ENCODE measurements at places on chromosomes 11 and 22. TPM values are rescaled to one million over a fixed set of nuclear protein-coding genes. Genes with fewer than 3 reads are reported as not detected.

- H3K4me3 ChIP-seq = no peak overlapping the region
- H3K36me3 ChIP-seq = peaks cover 8% of the 10 kb centered on the region
- no peaks in the 10 kb centered on the region for H3K4me1 ChIP-seq
- H3K27ac ChIP-seq = no peak overlapping the region
- DNase-seq = no peak
- no peaks in the 10 kb centered on the region for H3K27me3 ChIP-seq
Measured at GRCh38 chr22:44116755-44117684, 63.7 kb upstream of the PARVG start.

- H3K27me3 ChIP-seq = peaks cover 2% of the 10 kb centered on the region
- no peaks in the 10 kb centered on the region for H3K36me3 ChIP-seq
- H3K27ac ChIP-seq = no peak overlapping the region
- H3K4me1 ChIP-seq = peaks cover 3% of the 10 kb centered on the region
- no peak for DNase-seq
Measured at GRCh38 chr11:11074686-11075335, 217.0 kb upstream of the ZBED5 start.

- H3K4me1 ChIP-seq = no peaks in the 10 kb centered on the region
- H3K4me3 ChIP-seq = no peak overlapping the region
- no peaks in the 10 kb centered on the region for H3K27me3 ChIP-seq
- DNase-seq = no peak
- H3K27ac ChIP-seq = no peak overlapping the region
- no peaks in the 10 kb centered on the region for H3K36me3 ChIP-seq
Measured at GRCh38 chr22:48507171-48507570, 1320.5 kb downstream of the BRD1 start.

DNA sequence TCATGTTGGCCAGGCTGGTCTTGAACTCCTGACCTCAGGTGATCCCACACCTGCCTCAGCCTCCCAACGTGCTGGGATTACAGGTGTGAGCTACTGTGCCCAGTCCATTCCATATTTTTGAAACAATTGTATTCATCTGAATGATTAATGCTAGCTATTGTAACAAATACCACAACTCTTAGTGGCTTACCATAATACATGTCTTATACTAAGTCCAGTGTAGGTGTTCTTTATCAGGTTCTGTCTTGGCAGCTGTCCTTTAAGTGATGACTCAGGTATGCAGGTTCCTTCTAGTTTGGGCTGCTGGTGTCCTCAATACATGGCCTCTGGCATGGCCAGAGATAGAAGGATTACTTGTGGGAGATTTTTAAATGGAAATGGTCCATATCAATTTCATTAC lies 39.0 kb downstream of the UVRAG start:
- H3K36me3 ChIP-seq = peaks cover 6% of the 10 kb centered on the region
- no peaks in the 10 kb centered on the region for H3K27me3 ChIP-seq
- H3K4me3 ChIP-seq = no peak overlapping the region
- DNase-seq = no peak
- peaks cover 7% of the 10 kb centered on the region for H3K4me1 ChIP-seq
- no peak overlapping the region for H3K27ac ChIP-seq

GRCh38 chr11:106854429-106854828 lies 163.8 kb downstream of the GUCY1A2 start:
- no peaks in the 10 kb centered on the region for H3K4me1 ChIP-seq
- no peak overlapping the region for H3K27ac ChIP-seq
- no peak overlapping the region for H3K4me3 ChIP-seq
- H3K27me3 ChIP-seq = no peaks in the 10 kb centered on the region

GRCh38 chr22:42331014-42331413 lies 60.6 kb upstream of the TCF20 start:
- no peaks in the 10 kb centered on the region for H3K36me3 ChIP-seq
- H3K27me3 ChIP-seq = no peaks in the 10 kb centered on the region
- DNase-seq = no peak
- no peak overlapping the region for H3K27ac ChIP-seq
- no peak overlapping the region for H3K4me3 ChIP-seq

GRCh38 chr11:1548221-1549070 lies 23.6 kb downstream of the DUSP8 start:
- peaks cover 3% of the 10 kb centered on the region for H3K4me1 ChIP-seq
- peaks cover 34% of the 10 kb centered on the region for H3K27me3 ChIP-seq
- DNase-seq = no peak
- H3K4me3 ChIP-seq = no peak overlapping the region
- H3K27ac ChIP-seq = no peak overlapping the region

- no peak for DNase-seq
- H3K27me3 ChIP-seq = peaks cover 49% of the 10 kb centered on the region
- H3K4me1 ChIP-seq = peaks cover 14% of the 10 kb centered on the region
Measured at GRCh38 chr11:8017894-8018483, 30.9 kb downstream of the EIF3F start.

- H3K27me3 ChIP-seq = no peaks in the 10 kb centered on the region
- H3K36me3 ChIP-seq = peaks cover 47% of the 10 kb centered on the region
- peaks cover 16% of the 10 kb centered on the region for H3K4me1 ChIP-seq
- DNase-seq = no peak
Measured at GRCh38 chr22:28750471-28750881, 8.6 kb downstream of the HSCB start.

The TMEM132A gene
- not detected for total RNA-seq

DNA sequence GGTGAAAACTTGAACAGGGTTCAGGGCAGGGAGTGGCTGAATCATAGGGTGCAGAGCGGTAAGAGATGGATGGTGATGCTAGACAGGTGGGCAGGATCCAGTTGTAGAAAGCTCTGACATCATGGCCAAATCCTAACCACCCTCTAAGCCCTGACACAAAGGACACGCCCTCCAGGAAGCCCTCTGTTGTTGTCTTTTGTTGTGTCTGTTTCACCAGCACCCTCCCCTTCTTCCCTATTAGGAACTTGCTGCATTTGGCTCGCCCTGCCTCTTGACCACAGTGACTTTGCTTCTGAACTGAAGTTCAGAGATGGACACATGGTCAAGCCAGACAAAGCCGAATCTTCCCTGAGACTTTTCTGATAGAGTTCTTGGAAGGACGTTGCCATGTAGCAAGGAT lies 14.2 kb upstream of the APOL6 start:
- peaks cover 6% of the 10 kb centered on the region for H3K27me3 ChIP-seq
- peaks cover 36% of the 10 kb centered on the region for H3K4me1 ChIP-seq
- DNase-seq = no peak
- H3K27ac ChIP-seq = no peak overlapping the region
- no peaks in the 10 kb centered on the region for H3K36me3 ChIP-seq

The RFPL2 gene
- 2.8 TPM for total RNA-seq

DNA sequence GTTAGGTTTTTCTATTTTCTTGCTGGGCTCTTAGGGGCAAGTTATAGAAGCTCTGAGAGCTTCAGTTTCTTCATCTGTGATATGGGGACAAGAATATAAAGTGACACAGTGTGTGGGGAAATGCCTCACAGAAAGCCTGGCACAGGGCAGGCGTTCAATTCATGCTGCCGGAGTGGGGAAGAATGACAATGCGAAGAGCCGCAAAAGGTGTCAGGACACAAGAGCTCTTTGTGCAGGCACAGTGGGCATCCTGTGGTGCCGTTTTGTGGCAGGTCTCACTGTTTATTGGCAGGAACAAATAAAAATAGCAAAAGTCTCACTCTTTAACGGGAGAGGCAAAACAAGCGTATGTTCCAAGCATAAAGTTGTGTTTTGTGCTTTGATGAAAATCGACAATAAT lies 112.1 kb downstream of the TIMP3 start:
- no peaks in the 10 kb centered on the region for H3K36me3 ChIP-seq
- H3K27ac ChIP-seq = no peak overlapping the region
- no peak for DNase-seq
- H3K4me3 ChIP-seq = no peak overlapping the region

GRCh38 chr11:64000026-64000739 lies 13.9 kb downstream of the OTUB1 start:
- peaks cover 17% of the 10 kb centered on the region for H3K36me3 ChIP-seq
- peaks cover 2% of the 10 kb centered on the region for H3K27me3 ChIP-seq
- DNase-seq = peak; percentile 79
- H3K4me3 ChIP-seq = no peak overlapping the region
- peaks cover 11% of the 10 kb centered on the region for H3K4me1 ChIP-seq

DNA sequence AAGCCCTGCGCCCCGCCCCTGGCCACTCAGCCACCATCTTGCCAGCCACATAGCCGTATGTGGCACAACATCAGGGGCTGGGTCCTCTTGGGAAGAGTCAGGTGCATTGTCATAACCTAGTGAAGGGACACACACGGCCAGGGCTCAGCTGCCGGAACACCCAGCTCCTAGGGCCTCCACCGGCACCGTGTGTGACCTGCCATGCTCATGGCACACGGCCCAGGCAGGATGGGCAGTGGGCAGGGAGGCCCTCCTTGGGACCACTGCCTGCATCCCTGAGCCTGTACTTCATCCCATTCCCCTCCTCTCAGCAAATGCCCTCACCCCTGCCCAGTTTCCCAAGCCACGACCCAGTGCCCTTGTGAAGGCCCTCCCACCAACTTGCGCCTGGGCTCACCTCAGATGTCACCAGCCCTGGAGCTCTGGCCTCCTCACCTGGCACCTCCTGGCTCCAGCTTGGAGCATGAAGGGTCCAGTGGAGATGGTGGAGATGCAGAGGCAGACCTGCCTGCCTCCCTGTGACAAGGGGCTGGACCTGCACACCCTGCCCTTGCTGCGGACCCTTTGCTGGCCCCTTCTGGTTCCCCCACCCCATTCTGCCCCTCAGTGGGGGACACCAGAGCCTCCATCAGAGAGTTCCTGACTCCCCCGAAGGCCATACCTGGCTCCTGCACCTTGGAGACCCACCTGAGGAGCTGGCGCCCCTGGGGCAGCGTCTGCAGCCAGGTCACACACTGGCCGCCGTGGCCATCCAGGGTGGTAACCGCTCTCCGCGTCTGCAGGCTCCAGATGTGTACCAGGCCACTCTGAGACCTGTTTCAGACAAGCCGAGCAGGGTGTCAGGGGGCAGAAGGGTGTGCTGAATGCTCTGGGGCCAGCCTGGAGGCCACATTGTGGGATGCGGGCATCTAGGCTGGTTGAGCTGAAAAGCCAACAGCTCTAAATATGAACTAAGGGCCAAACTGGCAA lies 34.5 kb downstream of the GNB1L start:
- no peak overlapping the region for H3K27ac ChIP-seq
- DNase-seq = no peak
- no peaks in the 10 kb centered on the region for H3K4me1 ChIP-seq
- no peaks in the 10 kb centered on the region for H3K27me3 ChIP-seq

DNA sequence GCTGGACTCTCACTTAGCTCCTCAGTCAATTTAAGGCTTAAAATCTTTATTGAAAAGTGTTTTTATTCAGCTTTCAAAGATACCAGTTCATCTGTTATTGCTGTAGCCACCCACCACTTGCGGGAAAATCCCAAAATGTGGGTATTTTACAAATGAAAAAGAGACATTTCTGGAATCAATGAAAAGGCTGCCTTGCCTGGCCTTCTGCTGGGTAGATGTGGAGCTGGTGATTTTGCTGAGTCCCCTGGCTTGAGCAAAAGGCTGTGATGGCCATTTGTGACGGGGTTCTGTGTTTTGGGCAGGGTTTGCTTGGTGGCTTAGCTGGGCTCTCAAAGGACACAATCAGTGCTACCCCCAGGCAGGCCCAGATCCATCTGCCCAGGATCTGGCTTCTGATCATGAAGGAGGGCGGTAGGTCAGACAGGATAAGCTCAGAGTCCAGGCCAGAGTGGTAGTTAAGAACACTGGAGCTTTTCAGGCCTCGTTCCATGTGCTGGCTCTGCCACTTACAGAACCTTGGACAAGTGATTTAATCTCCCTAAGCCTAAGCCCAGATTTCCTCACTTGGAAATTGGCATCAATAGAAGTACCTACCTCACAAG lies 36.1 kb downstream of the UBASH3B start:
- peak overlapping the region; percentile 80 for H3K27ac ChIP-seq
- peaks cover 3% of the 10 kb centered on the region for H3K36me3 ChIP-seq
- DNase-seq = no peak
- no peak overlapping the region for H3K4me3 ChIP-seq
